ENCODE measurements at places on chromosomes 11 and 22.

DNA sequence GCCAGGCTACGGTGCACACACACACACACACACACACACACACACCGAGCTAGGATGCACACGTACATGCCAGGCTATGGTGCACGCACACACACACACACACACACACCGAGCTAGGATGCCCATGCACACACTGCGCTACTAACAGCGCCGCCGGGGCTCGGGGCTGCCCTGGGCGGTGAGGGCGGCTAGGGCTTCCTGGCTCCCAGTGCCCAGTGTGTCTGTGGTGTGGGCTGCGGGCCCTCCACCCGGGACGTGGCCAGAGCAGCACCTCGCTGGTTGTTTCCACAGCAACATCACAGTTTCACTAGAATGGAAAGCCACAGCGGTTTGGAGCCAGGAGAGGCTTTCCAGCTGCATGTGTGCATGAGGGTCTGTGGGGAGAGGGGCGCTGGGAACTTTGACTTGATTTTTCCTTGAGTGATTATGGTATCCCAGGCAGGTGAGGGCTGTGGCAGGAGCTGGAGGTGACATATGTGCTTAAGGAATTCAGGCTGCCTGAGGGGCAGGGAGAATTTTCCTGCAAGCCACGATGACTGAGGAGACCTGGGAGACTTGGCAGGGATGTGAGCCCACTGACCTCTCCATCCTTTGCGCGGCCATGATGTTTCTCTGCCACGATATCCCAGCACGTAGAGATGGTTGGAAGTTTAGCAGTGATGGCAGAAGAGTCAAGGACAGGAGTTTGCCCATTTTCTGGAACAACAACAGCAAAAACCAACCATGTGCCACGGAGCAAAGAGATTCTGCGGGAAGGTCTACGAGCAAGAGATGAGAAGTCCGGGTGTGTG is 195.9 kb downstream of the SNX19 start:
- DNase-seq: no peak

DNA sequence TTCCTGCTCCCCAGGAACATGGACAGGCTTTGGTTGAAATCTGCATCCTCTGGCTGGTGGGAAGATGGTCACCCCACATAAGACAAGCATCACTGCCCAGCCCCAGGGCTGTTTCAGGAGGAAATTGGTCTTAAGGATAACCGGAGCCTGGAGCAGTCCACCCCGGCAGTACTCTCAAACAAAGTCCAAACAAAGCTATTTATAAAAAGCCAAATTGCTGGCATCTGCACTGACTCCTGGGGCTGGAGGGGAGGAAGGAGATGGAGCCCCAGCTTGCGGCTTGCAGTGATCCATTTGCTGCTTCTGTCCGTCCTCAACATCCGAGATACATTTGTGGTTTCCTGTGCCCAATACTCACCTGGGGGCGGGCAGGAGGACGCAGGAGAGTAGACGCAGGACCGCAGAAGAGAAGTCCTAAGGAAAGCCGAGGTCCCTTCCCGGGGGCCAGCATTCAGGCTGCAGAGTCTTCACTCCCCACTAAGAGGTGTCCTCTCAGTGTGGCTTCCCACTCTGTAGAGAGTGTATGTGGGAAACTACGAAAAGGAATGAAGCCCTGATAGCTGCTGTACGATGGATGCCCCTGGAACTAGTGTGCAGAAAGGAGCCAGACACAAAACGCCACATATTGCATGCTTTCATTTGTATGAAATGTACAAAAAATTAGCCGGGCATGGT is 107.3 kb upstream of the FGF3 start:
- DNase-seq: no peak

DNA sequence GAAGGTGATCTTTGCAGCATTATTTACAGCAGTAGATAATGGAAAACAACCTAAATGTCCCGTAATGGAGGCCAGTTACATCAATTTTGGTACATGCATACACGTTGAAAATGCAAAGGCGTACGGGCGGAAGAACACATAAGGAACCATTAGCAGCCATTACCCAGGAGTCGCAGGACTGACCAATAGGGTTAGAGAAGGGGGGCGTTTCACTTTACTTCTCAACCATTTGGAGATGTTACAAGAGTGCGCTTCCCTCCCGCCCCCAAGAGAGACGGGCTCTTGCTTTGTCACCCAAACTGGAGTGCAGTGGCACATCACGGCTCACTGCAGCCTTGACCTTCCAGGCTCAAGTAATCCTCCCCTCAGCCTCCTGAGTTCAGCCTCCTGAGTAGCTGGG is 52.8 kb upstream of the SLC35C1 start:
- no peak for DNase-seq

GRCh38 chr11:46659908-46660307 is 40.5 kb downstream of the ARHGAP1 start:
- no peak for DNase-seq

GRCh38 chr11:832529-833113 is at the start of gene CD151:
TSS of gene CD151 (plus strand) at chr11:832952. CDS start at chr11:836070, 3,118 bp downstream.
- DNase-seq: peak; percentile 47

- peak; percentile 77 for DNase-seq
Measured at GRCh38 chr22:49295465-49295743, 532.3 kb downstream of the BRD1 start.

DNA sequence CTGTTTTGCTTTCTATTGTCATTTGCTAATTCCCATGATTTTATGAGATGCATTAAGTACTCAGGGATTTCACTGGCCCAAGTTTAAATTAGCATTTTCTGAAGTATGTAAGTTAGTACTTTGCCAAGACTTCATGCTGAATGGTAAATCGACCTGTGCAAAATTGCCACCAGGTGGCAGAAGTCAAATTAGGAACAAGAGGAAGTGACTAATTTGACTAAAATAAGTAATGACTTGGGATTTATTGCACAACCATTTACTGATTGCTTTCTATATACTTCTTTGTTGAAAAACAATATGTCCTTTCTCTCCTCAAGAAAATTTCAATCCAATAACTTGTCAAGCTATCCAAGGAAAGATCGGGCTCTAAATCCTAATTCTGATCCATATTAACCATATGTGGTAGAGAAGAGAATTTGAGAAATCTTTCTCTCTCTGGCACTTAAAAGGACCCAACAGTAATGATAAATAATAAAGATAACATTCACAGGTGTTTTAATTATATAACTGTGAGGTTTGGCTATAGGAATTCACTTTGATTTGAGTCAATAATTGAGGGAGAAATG is 253.7 kb upstream of the CHORDC1 start:
- peak; percentile 10 for DNase-seq

DNA sequence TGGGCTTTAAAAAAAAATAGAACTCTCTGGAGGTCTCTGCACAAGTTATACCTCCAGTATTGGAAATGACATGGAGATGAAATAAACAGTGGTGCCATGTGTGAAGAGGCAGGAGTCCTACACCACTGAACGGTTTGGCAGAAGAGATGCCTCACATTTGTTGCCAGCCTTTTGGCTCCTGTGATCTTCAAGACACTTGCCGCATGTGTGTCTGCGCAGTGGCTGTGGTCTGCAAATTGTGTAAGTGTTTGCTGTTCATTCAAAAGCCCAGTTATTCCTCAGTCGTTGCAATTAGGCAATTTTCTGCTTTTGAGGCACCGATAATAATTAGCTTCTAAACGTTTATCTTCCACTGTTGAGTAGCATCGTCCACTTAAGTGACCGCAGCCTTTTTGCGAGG is 319.1 kb downstream of the BRD1 start:
- no peak for DNase-seq

DNA sequence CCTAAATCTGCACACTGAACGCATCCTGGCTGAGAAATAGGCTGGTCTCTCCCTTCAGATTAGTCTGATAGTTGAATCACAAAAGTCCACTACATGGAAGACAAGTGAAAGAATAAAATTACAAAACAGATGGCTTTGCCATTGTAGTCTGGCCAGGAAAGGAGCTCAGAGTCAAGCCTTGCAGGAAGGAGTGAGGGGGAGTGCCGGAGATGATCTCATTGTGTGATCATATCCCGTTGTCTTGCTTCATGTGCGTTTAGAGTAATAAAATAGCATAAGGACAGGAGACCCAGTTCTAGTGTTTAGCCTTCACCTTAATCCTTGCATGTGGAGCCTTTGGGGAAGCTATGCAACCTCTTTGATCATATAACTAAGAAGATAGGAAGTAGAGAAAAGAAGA is 666.7 kb upstream of the RAG2 start:
- no peak for DNase-seq

- peak; percentile 96 for DNase-seq
Measured at GRCh38 chr22:24555165-24556039, at the start of gene SNRPD3. TSS of gene SNRPD3 (plus strand) at chr22:24555999. CDS start at chr22:24557675, 1,676 bp downstream.

DNA sequence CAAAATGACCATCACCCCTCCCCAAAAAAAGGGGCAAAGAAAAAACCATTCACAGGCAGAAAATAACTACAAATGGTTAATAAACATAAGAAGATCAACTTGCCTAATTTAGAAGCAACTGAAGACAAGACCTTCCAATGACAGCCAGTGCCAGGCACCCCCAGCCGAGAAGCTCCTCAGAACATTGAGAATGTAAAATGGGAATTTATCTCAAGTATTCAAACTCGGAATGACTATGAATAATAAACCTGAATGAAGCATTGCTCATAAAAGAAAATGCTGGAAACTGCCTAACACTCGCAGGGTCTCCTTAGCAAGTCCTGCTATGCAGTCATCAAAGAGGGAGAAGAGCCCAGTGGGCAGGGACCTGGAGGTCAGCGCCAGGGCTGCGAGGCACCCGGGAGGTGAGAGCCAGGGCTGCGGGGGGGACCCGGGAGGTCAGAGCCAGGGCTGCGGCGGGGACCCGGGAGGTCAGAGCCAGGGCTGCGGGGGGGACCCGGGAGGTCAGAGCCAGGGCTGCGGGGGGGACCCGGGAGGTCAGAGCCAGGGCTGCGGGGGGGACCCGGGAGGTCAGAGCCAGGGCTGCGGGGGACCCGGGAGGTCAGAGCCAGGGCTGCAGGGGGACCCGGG is 23.2 kb upstream of the MOB2 start:
- DNase-seq: no peak

DNA sequence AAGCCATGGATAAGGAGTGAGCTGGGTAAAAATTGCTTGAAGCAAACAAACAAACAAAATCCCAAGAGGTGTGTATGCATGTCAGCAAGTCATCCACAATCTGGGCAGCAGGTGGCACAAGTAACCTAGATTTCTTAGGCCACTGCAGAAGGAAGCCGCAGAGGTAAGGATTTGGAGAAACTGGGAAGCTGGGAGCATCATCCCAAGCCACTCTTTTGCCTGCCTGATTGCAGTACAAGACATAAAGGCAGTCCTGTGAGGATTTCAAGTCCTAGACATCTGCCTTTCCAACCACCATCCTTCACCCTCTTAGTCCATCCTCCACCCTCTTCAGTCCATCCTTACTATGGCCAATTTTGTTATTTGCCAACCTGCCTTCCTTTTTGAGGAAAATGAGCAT is 67.2 kb upstream of the BMAL1 start:
- peak; percentile 71 for DNase-seq
